MCF 10A (cell line): ENCODE measurements at places on chromosomes 11 and 22. TPM values are rescaled to one million over a fixed set of nuclear protein-coding genes. Genes with fewer than 3 reads are reported as not detected.
A peak's percentile ranks its signal among the peaks of the same experiment; 100 is the strongest.

DNA sequence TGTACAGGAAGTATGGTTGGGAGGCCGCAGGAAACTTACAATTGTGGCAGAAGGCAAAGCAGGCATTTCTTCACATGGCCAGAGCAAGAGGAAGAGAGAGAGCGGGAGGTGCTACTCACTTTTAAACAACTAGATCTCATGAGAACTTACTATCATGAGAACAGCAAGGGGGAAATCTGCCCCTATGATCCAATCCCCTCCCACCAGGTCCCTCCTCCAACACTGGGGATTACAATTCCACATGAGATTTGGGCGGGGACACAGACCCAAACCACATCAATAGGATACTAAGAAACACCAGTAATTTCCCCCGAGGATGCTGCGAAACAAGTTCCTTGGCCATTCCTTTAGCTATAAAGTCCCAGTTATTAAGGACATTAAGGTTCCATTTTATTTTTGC lies 94.1 kb upstream of the SC5D start:
- DNase-seq, result no peak

- no peak for DNase-seq
These were observed 6.4 kb downstream of the BATF2 start for GRCh38 chr11:64990222-64990923.

DNA sequence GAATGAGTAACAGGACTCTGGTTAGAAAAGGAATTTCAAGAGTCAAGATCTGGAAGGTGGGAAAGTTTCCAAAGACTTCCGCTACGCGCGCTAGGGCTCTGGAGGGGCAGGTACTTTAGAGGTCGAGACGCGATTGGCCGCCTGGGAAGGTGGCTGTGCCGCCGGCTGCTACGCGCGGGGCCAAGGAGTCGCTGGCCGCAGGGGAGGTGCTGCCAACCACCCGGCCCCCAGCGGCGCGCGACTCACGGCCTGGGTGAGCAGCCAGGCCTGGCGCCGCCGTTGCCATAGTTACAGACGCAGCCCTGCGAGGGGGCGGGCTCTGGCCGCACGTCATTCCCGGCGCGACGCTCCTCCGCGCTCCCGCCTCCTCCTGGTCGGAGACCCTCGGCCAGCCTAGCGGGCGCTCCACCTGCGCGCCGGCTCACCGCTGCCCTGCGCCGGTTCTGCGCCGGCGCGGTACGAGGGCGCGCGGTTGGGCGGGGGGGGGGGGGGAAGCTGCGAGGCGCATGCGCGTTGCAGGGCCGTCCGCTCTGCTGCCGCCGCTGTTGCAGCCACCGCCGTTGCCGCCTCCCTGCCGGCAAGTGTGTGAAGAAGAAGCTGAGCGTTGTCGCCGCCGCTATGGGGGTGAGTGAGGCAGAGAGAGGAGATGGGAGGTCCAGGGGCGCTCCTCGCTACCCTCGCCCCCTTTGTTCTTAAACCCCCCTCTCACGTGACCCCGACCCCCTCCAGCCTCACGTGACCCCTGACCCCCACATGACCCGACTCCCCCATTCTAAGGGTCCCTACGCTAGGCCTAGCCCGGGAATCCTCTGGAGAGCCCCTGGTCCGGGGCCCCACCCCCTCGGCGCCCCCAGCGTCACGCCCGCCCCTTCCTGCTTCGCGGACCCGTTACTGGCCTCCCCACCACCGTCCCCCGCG lies at the start of gene NAA40:
Gene NAA40, plus strand, starts transcription at position 524 of the 918 bp plus-strand sequence. Its CDS starts 95 bp downstream, at position 619.
- DNase-seq, result peak; percentile 96

The SEPTIN5 gene
- 2.0 and 3.5 TPM in 2 replicates for total RNA-seq
